ENCODE measurements at places on chromosomes 2 and 18.

- DNase-seq = no peak
Measured at GRCh38 chr18:47263430-47264307, 12.2 kb upstream of the SKOR2 start.

DNA sequence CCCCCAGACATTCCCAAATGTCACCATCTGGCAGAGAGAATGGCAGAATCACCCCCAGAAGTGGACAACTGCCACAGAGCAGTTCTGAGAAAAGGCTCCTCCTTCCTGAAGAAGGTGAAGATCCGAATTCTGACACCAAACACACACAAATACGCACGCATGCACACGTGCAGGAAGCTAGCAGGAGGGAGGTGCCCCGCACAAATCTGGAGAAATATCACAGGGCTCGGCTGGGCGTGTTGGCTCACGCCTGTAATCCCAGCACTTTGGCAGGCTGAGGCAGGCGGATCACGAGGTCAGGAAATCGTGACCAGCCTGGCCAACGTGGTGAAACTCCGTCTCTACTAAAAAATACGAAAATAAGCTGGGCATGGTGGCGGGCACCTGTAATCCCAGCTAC lies 38.5 kb upstream of the ATG16L1 start:
- no peak for DNase-seq

- DNase-seq = no peak
Measured at GRCh38 chr2:220259662-220260061, 632.2 kb downstream of the SLC4A3 start.

DNA sequence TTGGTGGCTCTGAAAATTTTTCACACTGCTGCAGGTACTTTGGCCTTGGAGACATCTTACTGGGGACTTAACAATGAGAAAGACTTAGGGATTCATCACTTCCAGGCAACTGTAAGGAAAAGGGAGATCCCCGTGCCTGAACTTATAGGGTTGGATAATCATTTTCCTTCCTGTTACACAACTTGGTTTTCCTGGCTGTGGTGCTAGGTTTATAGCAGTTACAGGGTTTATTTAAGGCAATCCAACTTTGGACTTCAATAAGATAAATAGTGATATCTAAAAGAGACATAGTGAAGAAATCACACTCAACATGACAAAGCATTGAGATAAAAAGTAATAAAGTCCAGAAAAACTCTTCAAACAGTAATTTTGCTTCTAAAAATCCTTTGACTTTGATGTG lies 70.2 kb upstream of the RAPH1 start:
- no peak for DNase-seq

DNA sequence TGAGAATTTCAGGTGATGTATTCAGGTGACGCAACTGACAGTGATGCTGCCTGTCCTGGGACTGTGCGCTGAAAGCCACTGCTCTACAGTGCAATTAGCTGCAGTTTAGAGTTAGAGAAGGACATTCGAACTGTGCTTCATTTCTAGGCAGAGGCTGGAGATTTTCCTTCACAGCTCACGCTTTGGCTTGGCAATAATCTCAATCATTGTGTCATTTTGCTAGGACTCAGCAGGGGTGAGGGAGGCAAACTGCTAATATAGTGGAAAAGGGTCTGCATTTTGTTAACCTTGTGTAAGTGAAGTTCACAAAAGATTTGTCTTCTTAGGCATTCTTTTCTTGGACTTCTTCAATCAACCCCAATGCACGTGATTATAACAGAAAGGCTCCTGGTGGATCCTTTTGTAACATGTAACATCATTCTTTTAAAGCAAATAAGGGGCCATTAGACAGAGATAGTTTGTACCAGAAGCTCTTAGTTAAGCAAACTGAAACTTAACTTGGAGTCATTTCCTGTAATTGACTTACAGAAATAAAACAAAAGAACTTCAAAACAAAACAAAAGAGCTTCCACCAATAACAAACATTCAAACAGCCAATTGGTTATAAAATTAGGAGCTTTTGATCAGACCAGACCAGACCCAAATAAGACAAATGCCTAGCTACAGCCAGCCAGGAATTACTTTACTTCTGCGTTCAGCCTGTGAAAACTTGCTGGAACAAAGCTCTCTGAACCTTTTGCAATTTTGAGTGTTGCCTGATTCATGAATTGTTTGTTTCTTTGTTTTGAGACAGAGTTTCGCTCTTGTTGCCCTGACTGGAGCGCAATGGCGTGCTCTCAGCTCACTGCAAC lies 1376.3 kb upstream of the CELF4 start:
- no peak for DNase-seq

DNA sequence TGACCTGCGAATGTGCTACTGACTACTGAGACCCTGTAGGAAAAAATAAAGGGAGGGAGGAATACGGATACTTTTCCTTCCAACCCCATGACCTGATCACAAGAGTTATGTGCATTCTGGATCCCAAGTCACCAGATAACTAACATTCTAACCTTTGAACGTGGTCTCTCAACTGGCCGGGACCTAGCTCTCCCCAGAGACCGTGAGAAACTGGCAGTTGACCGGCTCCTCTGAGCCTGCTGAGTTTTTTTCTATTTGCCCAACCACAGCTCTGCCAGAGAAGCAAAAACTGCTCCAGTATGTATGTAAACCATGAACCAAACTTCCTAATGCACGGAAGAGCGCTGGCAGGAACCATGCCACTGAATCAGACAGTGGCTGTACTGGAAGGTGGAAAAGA lies 47.5 kb upstream of the PTMA start:
- DNase-seq = no peak

DNA sequence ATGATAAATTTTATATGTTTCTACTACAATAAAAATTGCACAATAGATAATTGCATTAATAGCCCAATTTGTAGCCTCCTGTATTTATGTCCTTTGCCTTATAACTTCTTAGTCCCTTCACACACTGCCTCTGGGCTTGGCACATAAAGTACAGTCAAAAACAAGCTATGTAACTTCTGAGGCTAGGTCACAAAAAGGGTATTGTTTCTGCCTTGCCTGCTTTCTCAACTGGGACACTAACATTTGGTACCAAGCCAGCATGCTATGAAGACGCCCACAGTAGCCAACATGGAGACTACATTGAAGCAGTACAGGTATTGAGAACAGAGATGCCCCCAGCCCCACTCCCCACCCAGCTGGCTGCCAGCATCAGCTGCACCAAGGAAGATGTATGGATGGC lies 5.4 kb upstream of the SLC3A1 start:
- DNase-seq = no peak
